ENCODE measurements at places on chromosomes 7 and 10.

DNA sequence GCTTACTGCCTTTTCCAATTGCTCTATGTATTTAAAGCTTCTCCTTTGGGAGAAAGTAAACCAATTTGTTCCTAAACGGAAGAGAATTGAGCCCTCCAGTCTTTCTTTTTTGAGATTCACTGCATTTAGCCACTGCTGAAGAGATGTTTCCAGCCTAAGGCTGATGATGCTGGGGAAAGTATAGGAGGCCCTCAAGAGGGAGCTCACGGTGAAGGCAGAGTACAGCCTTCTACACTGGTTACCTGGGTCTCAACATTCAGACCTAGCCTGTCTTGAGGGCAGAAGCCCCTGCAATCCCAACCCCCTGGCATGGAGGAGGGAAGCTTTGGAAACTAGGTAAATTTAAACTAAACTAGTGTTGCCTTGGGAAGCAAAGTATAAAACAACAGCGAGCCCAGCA lies 316.7 kb upstream of the TPK1 start:
- DNase-seq, result no peak

DNA sequence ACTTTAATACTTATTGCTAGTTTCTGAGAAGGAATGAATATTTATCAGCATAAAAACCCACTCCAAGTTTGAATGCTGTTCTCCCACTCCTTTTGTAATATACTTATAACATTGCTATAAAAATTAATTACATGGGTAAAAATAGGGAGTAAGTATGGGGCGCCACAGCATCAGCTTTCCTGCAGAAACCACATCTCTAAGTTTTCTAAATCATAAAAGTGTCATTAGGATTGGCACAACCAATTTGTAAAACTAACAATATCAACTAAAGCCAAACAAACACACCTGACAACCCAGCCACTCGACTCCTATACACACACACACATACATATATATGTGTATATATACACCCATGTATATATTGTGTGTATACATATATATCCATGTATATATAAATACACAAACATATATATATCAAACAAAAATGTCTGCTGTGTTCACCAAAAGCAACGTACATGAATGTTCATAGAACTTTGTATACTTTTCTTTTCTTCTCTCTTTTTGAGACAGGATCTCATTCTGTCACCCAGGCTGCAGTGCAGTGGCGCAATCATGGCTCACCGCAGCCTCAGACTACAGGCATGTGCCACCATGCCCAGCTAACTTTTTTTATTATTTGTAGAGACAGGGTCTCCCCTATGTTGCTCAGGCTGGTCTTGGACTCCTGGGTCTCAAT lies 14.8 kb upstream of the LRRC17 start:
- no peak for DNase-seq

DNA sequence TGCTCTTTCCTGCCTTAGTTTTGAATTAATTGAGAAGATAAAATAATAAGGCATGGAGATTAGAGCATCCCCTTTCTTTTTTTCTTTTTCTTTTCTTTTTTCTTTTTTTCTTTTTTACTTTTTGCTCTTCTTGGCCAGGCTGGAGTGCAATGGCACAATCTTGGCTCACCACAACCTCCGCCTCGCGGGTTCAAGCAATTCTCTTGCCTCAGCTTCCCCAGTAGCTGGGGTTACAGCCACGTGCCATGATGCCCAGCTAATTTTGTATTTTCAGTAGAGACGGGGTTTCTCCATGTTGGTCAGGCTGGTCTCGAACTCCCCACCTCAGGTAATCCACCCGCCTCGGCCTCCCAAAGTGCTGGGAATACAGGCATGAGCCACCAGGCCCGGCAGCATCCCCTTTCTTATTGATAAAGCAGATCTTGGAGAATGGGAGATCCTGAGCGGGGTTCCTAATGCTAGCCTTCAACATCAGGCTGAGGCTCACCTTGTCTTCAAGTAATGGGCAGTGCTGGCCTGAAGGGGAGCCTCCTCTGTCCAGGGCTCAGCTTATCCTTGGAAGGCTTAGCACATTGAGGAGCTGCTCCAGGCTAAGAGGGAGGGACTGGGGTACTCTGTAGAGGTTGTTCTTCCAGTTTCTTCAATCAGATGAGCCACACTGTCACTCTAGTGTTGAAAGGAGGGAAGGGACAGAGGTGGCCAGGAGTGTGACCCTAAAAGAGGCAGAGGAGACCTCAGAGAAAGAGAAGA lies 27.9 kb downstream of the GSTO2 start:
- DNase-seq, result no peak

DNA sequence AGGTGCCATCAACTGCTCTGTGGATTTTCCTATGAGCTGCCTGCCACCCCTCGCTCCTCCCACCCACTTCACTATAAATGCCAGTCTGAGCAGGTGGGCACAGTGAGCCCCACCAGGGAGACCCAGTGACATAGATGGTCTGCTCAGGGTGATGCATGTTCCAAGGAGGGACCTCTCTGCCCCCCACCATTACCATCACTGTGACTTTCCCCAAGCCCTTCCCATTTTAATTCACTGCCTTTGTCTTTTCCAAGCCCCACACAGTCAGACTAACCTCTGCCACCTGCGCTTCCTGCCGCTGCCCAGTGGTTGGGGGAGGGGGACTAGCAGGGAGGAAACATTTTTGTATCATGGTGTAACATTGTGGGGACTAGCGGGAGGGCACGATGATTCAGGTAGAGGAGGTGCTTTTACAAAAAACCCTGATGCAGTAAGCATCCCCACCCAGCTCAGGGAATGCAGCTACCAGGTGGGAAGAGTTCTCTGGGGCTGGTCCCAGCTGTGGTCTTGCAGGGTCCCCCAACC lies 24.6 kb downstream of the PRSS2 start:
- DNase-seq, result no peak

- DNase-seq, result no peak
Observed at GRCh38 chr7:45663167-45663921, 89.2 kb downstream of the ADCY1 start.

DNA sequence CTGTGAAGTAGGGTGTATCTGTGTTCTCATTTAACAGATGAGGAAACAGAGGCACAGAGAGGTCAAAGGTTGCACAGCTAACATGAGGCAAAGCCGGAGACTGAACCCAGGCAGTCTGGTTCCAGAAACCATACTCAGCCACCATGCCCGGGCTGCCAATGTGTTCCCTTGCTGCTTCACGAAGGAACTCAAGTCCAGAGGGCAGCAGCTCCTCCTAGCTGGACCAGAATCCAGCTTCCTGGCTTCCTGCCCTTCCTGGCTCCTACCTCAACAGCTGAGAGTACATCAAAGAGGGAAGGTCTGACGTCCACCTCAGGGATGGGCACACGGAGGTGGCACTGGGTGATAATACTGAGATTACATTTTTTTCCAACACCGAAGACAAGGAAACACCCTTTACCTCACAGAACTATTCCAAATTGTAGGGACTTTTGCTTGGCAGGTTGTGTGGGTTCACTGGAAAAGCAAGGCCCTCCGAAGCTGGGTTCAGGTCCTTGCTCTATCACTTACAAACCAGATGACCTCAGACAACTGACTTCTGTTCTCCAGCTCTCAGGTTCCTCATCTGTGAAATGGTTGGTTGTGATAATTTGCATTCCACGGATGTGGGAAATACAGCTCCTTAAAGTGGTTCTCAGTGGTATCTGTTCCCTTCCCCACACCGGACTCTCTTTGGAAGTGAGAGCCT lies 154.1 kb upstream of the ZMIZ1 start:
- DNase-seq, result no peak
